ENCODE measurements at places on chromosomes 13 and 19.

- peak; percentile 42 for DNase-seq
Measured at GRCh38 chr19:2016041-2016807, 710 bp upstream of the BTBD2 start.

DNA sequence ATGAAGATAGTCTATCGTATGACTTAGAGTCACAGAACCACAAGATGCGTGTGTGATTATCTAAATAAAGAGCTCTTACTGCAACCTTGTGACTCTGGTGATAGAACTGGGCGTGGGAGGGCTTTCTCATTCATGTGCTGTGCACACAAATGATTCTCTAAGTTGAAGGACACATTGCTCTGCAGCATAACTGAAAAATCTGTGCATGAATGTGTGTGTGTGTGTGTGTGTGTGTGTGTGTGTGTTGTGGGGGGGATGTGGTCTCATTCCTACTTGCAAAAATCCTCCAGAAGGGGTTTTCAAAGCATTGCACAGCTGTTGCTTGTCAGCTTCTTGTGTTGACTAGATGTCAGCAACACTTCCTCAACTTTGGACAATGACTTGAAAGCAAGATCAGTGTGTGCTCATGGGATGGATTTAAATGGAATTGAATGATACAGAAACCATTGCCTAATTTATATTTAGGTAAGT is 22.4 kb downstream of the LRCH1 start:
- DNase-seq, result no peak

GRCh38 chr19:5624018-5624663 is 1.3 kb downstream of the SAFB start:
- no peak for DNase-seq

DNA sequence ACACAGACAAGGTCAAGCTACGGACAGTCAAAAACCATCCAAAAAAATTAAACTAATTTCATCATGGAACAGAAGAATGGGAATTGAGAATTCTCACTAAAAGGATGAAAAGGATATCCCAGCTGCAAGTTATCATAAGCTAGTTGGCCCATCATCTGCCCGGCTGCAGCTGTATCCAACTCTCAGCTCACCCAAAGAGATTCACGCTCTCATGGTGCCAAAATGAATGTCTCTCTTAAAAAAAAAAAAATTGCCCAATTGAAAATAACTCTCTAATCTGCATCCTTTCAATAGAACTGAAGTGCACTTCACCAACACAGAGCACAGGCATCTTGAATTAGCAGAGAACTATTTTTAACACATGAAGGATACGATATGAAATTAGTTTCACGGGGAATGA is 20.0 kb downstream of the ENOX1 start:
- DNase-seq, result no peak

DNA sequence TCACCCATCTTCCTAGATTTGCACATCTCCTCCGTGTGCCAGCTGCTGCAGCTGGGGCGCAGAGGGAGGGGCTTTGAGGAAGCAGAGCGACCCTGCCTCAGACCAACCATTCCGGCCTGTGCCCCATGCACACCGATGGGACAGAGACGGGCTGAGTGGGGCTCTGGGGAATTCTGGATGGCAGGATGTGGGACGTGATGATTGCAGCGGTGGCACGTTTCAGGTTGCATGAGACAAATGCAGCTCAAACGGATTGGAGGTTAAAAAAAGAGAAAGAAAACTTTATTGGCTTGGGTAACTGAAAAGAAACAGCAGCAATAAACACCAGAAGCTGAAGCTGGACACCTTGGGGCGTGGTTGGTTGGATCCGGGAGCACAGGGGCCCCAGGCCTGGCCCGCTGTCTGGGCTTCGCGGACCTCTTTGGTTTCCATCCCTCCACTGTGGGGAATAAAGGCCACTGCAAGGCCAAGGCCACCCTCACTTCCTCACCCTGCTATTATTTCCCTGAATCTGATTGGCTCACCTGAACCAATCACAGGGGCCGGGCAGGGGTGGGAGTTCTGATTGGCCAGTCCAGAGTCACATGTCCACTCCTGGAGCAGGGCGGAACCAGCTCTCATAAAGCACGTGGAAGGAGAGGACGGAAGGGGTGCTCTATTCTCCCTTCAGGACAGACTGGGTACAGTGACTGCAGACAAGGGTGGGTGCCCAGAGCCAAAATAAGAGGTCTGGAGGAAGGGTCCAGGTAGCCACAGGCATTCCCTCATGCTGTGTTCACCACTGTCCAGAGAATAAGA is 6.1 kb upstream of the ZNF787 start:
- no peak for DNase-seq

DNA sequence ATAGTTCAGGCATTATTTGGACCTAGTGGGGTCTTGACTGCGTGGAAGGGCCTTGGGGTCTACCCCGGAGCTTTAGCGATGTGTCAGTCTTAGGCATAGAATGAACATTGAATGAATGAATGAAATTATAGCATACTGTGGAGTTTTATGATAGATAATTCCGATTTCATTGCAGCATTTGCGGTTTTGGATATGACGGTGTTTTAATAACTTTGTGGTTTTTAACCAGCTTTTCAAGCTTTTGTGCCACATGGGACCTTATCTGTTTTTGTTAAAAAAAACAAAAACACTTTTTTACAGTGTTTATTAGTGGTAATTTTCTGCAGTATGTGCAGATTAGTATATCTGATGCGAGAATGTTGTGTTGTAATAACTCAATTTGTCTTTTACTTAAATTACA is 696 bp downstream of the NUP58 start:
- no peak for DNase-seq

DNA sequence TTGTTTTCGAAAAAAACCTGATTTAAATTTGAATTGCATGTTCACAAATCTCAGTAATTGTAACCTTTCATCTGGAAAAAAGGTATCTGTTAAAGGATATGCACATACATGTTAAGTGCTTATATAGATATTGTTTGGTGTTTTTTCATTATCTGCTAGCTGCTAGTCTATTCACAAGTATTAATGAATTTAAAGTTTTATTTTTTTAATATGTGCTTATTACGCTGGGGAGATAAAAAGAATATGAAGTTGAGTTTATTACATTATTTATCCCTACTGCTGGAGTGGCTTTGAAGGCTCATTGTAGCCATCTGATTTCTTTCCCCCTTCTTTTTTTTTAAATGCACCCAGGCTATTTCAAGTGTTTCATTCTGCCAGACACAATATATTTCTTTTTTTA is 3.9 kb upstream of the MAB21L1 start:
- DNase-seq, result no peak

- DNase-seq, result no peak
Measured at GRCh38 chr19:32191921-32192320, 153.5 kb upstream of the ZNF507 start.

GRCh38 chr19:412356-413355 is 3.7 kb upstream of the C2CD4C start:
- DNase-seq, result peak; percentile 9

DNA sequence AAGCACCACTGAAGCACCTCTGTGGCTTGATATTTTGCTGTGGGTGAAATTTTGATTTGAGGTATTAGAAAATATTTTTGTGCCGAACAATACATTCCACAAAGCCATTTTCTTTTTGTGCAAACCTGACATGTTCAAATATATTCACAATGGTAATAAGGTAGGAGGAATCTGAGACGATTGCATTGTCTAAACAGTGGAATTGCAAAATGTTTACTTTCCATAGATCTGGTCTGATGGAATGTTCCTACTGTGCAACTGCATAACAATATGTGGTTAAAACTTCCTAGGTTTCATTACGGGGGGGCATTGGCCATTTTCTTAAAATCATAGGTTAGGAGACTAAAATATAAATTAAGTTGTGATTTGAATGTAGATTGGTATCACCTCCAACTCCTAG is 42.7 kb upstream of the AKAP11 start:
- no peak for DNase-seq

- DNase-seq, result no peak
Measured at GRCh38 chr19:41637484-41637883, 10.6 kb upstream of the CEACAM4 start.

DNA sequence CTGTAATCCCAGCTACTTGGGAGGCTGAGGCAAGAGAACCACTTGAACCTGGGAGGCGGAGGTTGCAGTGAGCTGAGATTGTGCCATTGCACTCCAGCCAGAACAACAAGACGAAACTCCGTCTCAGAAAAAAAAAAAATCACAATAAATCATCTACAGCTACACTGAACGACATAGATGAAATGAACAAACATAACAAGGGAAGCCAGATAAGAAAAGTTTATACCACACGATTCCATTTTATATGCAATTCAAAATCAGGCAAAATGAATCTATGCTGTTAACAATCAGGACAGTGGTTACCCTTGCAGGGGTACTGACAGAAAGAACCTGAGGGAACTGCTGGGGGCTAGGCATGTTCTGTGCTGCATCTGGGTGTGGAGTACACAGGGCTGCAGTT is 5.7 kb downstream of the XRCC1 start:
- DNase-seq, result no peak

DNA sequence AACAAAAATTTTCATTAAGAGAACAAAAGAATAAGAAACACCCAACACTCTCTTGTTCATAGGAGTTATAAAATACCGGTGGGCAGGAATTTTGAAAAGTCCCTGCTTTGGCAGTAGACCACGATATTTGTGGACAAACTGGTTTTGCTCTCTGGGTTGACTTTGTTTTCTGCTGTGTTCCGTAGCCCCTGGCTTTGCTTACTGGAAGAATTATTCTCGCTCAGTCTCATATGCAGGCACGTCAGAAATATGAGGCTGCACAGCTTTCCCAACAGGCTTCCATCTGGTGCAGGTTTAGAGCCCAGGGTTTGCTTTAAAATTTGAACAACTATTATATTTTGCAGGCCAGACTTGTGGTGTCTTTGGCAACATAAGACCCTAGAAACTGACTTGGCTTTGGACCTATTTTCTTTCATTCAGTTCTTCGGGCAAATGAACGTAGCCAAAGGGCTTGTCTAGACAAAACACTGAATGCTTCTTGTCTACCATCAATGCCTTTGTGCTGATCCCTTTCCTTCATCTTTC is 2012.6 kb downstream of the PCDH9 start:
- no peak for DNase-seq

Data from T-helper 17 cell (primary cell).